Small intestine (tissue), 16 donors: ENCODE measurements at places on chromosomes 12 and 14. TPM values are rescaled to one million over a fixed set of nuclear protein-coding genes. Genes with fewer than 3 reads are reported as not detected.

CLEC4D gene
- polyA plus RNA-seq = 0.07 TPM

DNA sequence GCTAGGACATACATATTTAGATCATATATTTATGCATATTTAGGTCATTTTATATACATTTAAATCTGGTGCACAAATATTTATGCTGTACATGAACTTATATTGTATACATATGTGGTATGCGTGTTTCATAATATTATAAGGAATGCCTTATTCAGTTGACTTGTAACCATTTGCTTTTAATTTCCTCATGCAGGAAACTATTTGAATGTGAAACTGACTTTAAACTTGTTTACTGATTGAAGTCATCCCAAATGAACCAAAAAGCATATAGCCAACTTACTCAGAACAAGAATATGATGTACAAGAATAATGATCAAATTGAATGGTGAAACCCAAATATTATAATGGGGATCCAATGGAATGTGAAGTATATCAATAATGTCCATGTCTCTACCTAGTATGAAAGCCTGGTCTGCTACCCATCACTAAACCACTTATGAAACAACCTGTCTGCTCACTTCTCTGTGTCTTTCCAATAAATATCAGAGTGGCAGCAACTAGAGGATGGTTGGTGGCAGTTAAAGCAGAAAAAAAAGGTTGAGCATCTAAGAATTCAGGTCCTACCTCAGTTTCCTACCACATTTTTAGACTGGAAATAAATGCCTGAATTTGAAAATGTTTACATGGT lies 38.3 kb downstream of the RPS6KA5 start:
- peak overlapping the region; percentile 50 for H3K27ac ChIP-seq
- DNase-seq = no peak
- no peaks in the 10 kb centered on the region for H3K36me3 ChIP-seq
- H3K4me3 ChIP-seq = peak overlapping the region; percentile 37

DNA sequence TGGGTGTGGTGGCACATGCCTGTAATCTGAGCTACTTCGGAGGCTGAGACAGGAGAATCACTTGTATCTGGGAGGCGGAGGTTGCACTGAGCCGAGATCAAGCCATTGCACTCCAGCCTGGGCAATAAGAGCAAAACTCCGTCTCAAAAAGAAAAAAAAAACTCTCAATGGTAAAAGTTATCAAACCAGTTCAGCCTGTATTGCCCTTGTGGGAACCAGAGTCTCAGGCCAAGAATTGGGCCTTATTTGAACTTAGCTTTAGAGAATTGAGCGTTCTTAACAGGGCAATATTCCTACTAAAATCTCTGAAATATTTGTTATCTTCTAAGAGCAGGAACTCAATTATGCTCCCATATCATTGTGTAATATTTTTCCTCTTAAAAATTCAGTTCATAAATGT lies 7.7 kb upstream of the MDM2 start:
- no peaks in the 10 kb centered on the region for H3K36me3 ChIP-seq
- H3K27ac ChIP-seq = no peak overlapping the region
- no peaks in the 10 kb centered on the region for H3K4me1 ChIP-seq

- no peaks in the 10 kb centered on the region for H3K27me3 ChIP-seq
- no peaks in the 10 kb centered on the region for H3K36me3 ChIP-seq
- H3K4me3 ChIP-seq = no peak overlapping the region
- H3K4me1 ChIP-seq = no peaks in the 10 kb centered on the region
- no peak for DNase-seq
- no peak overlapping the region for H3K27ac ChIP-seq
These were observed 105.0 kb downstream of the SNAPC1 start for GRCh38 chr14:61866932-61867920.

RNF212B gene
- polyA plus RNA-seq = not detected

GRCh38 chr12:91778938-91779400 lies 366.7 kb downstream of the BTG1 start:
- H3K27ac ChIP-seq = peak overlapping the region; percentile 77
- peak; percentile 84 for DNase-seq
- peaks cover 4% of the 10 kb centered on the region for H3K4me1 ChIP-seq
- H3K36me3 ChIP-seq = no peaks in the 10 kb centered on the region
- H3K4me3 ChIP-seq = no peak overlapping the region
- no peaks in the 10 kb centered on the region for H3K27me3 ChIP-seq

PTGER2 gene
- polyA plus RNA-seq = 3.5 TPM

- H3K27me3 ChIP-seq = no peaks in the 10 kb centered on the region
- H3K36me3 ChIP-seq = no peaks in the 10 kb centered on the region
- no peak overlapping the region for H3K4me3 ChIP-seq
- no peak overlapping the region for H3K27ac ChIP-seq
- DNase-seq = no peak
These were observed 54.7 kb upstream of the OTOGL start for GRCh38 chr12:80044694-80045046.
